Stimulated activated CD8-positive, alpha-beta memory T cell treated with anti-CD3 and anti-CD28 coated beads, Interleukin-15, amount 100 ng/mL, for 24 hours (primary cell): ENCODE measurements at places on chromosomes 1 and 21.

DNA sequence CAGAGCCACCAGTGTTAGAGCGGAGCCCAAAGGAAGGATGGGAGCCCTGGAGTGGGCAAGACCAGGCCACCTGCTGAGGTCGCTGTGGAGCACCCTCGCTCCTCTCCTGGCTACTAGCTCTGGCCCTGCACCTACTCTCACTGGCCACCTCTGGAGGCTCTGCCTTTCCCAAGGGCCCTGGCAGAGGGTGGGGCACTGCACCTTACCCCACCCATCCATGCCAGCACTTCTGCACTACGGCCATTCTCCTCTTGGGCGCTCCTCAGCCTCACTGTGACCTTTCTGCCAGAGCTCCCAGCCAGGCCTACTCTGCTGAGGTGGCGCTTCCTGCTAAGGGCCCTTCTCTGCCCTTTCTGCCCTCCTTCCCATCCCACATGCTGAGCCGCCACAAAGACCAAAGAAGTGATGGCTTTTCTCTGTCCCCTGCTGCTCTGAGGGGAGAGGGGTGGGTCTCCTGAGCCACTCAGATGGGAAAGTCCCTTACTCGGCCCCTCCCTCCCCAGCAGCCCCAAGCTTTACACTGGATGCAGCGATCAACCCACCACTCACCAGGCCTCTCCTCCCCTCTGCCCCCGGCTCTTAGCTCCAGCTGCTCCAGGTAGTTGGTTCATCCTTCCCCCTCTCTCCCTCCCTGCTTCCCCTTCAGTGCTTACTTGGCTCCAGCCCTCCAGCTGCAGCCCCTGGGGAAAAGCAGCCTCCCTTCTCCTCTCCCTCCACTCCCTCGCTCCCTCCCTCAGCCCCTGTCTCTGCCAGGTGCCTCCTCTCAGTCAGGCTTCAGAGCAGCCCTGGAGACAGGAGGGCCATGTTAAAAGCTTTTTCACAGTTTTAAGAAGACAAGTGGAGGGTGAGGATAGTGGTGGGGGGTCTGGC, 14.8 kb upstream of the TMEM222 start:
- DNase-seq = no peak

DNA sequence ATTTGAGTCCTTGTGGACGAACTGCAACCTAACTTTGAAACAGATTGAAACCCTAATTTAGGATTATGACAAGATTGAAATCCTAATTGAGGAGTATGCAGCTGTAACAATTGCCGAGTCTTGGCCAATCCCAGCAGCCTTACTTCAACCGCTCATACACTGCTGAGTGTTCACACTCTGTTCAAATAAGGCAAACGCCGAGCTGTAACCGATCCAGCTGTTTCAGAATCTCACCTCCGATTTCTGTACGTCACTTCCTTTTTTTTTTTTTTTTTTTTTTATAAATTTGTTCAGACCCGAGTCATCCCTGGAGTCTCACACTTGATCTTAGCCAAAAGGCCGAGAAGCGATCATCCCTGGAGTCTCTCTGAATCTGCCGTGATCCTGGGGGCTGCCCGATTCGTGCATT, 22.3 kb upstream of the ATP5PO start:
- no peak for DNase-seq

DNA sequence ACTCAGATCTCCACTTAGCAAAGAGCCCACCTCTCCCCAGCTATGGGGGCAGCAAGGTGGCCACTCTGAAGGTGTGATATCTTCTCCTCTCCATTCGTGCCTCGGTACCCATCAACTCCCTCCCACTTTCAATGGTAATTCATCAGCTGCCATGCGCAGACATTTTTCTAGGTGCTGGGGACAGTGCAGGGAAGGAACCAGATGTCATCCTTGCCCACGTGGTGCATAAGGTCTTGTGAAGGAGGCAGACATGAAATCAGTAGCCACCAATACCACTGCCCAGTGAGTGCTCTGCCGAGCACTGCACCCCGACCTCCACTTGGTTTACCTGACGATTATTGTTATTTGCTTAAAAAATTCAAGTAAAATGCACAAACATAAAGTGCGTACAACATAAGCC, 76.3 kb upstream of the CSF3R start:
- DNase-seq = no peak

DNA sequence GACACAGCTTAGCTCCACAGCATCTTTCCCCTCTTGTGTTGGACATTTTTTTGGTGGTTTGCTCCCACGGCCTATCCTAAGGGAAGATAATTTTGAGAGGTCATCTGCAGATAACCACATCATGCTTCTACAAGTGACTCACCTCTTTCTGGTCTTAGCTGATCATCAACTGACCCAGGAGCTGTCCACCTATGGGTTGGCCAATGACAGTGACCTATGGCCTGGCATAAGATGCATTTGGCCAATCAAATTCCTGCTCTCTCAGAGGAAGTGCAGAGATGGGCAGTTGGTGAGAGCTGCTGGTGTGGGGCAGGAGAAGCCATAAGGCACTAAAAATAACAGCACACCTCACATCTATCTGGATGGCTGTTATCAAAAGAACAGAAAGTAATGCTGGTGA, 100.0 kb upstream of the CLDN14 start:
- DNase-seq = no peak

DNA sequence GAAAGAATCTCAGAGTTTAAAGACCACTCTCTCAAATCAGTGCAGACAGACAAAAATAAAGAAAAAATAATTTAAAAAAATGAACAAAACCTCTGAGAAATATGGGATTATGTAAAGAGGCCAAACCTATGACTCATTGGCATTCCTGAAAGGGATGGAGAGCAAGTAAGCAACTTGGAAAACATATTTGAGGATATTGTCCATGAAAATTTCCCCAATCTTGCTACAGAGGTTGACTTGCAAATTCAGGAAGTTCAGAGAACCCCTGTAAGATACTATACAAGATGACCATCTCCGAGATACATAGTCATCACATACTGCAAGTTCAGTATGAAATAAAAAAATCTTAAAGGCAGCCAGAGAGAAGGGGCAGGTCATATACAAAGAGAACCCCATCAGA, 43.7 kb upstream of the IVNS1ABP start:
- no peak for DNase-seq

GRCh38 chr1:76668046-76668445, 199.2 kb upstream of the ST6GALNAC5 start:
- DNase-seq = no peak

- no peak for DNase-seq
Measured at GRCh38 chr1:43981135-43981491, 2.1 kb downstream of the B4GALT2 start.

GRCh38 chr1:158961178-158961577, 29.8 kb downstream of the PYHIN1 start:
- DNase-seq = no peak

- no peak for DNase-seq
Measured at GRCh38 chr1:6690186-6690585, 11.4 kb downstream of the DNAJC11 start.

DNA sequence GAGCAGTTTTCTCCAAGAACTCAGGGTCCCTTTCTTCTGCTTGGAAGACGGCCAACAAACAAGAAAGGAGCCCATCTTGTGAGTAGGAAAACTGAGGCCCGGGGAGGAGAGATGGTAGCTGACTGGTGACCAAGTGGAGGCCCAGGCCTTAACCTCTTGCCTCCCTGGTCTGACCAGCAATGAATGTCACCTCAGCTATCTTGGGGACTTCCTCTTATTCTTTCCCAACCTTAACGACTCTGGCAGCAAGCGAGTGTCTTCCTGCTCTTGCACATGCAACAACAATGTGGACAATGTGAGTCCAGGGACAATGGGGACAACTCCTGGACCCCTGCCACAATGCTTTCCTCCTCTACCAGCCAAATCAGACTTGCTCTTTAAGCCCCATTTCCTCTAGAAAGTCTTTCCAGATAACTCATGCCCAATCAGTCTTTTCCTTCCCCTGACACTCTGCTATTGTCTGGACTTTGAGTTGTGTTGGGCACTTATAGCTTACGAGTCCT, 12.6 kb downstream of the HSPG2 start:
- no peak for DNase-seq

DNA sequence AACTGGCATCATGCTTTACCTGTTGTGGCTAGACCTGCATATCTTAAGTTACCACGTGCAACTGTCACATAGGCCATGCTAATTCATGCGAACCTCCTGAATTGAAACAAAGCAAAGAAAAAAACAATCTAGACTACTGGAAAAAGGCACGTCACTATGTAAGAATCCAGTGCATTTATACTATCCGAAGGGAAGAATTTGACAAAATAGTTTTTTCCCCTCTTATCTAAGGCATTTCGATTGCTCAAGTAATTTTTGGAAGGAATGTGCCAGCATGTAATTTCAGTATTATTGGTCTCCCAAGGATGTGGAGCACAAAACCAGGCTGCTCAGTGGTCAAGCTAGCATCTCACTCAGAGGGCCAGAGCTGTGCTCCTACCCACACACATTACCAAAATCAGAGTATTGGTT, 31.5 kb upstream of the C1orf198 start:
- DNase-seq = no peak

- DNase-seq = no peak
Measured at GRCh38 chr1:16151196-16151994, 4.5 kb downstream of the EPHA2 start.

DNA sequence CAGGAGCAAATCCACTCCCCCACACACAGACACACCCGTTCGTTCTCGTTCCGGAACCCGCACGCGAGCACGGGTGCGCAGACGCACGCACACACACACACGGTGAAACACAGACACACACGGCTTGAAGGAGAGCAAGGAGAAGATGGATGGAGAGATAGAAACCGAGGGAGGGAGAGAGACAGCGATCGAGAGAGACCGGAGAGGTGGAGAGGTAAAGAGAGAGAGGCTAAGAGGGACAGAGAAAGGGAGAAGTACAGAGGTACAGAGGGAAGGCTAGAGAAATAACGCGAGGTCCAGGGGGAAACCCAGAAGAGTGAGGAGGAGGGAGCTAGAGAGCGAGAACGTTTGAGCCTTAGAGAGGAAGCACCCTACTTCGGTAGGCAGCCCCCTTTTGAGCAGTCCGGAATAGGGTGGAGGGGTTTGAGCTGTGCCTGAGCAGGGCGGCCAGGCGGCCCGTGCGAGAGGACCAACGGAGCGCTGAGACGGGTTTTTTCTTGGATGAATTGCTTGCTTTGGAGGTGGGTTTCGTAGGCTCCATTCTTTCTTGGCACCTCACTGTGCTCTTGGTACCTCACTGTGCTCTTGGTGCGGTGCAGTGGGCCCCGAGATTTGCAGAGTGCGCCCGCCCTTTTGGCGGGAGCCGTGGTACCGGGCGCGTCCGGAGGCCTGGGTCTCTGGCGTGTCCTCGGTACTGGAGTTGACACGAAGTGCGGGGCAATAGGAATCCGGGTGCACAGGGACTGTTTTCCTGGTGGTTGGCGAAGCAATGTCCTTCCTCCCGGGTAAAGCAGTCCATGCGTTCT, 88.4 kb upstream of the RHOU start:
- DNase-seq = no peak

DNA sequence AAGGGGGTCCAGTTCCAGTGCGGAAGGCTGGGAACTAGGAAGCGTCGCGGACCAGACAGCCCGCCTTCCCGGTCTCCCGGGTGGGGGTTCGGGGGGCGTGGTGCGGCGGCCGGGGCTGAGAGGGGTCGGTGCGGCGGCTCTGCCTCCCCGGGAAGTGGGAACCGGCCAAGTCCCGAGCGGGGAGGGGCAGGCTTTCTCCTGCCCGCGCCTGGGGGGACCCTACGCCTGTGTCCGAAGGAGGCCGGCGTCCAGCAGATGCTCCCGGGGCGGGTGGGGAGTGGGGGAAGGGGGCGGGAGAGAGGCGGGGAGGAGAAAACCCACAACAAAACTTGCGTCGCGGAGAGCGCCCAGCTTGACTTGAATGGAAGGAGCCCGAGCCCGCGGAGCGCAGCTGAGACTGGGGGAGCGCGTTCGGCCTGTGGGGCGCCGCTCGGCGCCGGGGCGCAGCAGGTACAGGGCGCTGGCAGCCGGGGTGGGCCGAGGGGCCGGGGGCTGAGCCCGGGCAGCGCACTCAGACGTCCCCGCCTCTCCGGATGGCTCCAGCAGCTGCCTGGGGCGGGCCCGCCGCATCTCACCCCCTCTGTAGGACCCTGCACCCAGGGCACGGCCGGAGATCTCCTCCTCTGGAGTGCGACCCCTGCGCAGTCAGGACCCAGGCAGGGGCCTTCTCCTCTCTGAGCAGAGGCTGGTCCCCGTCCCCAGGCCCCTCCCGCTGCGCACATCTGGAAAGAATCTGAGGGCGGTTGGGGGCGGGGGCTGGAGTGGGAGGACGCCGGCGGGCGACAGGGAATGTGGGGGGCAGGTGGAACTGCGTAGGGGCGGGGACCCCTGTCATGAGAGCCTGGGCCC, at the start of gene PODN:
TSS of gene PODN (plus strand) at position 355 of the 849 bp plus-strand sequence. CDS start 7,643 bp downstream, outside the sequence.
- DNase-seq = no peak
